Erythroblast (primary cell): ENCODE measurements at places on chromosomes 13 and 19.

GRCh38 chr13:109160887-109161669 is 531.7 kb downstream of the MYO16 start:
- no peak for DNase-seq

DNA sequence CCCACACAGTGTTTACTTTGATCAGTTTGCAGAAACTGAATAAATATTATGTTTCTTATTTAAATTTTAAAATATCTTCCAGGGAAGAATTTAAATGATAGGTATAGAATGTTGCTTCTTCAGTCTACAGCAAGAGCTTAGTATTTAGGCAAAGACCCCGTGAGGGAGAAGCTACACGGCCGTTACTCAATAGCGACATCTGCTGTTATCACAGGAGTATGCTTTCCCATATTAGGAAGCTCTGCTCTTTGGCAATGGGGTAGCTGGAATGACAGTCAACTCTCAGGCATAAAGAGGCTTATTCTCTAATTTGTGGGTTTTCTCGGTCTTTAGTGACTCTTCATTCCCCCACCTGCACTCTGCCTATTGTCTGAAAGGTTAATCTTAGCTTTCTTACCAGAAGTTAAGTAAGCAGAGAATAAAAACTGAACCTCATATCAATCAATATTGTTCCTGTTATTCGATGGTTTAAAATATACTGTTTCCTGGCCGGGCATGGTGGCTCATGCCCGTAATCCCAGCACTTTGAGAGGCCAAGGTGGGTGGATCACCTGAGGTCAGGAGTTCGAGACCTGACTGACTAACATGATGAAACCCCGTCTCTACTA is 13.2 kb upstream of the LHFPL6 start:
- DNase-seq: peak; percentile 72

GRCh38 chr13:52804202-52804641 is 44.2 kb downstream of the PCDH8 start:
- DNase-seq: no peak

- no peak for DNase-seq
Observed at GRCh38 chr19:49581007-49581508, at the start of gene PRRG2. PRRG2 (plus strand) TSS chr19:49581316; CDS start chr19:49583220, 1,904 bp downstream.

- no peak for DNase-seq
Observed at GRCh38 chr13:99191336-99191899, 9.2 kb upstream of the UBAC2 start.

- DNase-seq: no peak
Observed at GRCh38 chr13:74047931-74048600, 86.1 kb downstream of the KLF12 start.

DNA sequence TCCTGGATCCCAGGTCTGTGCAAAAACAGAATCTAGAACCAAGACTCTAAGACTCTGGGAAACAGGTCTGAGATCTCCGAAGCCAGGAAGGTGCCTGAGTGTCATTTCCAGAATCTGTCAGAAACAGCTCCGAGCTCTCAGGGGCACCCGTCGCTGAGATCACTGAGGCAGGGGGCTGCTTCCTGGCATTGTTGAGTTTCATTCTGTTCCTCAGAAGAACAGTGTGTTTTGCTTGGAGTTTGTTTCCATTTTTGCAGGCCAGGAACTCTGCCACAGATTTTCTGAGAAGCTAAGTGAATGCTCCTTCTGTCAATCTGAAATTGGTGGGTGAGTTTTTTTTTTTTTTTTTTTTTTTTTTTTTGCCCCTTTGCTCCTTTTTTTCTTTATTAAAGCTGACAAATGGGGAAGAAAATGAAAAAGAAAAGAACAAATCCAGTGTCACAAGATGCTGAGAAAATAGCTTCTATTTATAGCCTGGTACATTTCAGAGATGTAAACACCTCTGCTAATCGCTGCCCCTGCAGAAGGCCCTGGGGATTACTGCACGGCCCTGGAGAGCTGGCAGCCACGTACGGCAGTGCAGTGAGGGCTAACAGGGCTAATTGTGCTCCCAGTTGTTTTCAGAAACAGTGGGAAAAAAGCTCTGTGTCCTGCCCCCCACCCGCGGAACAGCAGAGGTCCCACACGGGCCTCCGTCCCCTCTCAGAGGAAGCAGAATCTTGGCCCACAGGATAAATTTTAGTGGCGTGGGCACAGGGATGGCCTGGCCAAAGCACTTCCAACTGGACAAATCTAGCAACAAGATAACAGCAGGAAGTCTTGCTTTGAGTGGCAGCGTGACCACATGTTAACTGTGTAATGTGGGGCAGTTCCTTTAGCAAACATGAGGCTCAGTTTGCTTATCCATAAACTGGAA is 237.6 kb upstream of the IRS2 start:
- DNase-seq: no peak

DNA sequence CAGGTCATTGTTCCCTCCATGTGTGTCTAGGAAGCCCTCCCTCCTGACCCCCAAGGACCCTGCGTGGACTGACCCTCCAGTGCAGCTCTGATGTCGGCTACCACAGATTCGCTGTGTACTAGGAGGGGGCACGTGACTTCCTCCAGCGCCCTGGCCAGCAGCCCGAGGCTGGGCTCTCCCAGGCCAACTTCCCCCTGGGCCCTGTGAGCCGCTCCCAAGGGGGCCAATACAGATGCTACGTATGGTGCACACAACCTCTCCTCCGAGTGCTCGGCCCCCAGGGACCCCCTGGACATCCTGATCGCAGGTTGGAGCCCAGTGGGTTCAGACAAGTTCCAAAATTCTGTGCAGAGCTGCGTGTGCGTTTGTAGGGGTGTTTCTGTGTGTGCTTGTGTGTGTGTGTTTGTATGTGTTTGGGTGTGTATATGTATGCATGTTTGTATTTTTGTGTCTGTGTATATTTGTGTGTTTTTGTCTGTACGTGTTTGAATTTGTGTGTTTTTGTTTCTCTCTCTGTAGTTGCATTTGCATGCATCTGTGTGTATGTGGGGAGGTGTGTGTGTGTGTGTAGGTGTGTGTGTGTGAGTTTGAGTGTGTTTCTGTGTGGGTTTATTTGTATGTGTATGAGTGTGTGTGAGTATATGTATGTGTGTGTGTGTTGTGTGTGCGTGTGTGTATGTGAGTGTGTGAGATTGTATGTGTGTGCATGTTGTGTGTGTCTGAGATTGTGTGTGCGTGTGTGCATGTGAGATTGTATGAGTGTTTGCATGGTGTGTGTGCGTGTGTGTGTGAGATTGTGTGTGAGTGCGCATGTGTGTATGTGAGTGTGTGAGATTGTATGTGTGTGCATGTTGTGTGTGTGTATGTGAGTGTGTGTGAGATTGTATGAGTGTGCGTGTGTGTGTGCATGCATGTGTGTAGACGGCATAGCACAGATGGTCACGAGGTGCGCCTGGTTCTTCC is 21.4 kb upstream of the LILRA2 start:
- no peak for DNase-seq

GRCh38 chr19:1884291-1884718 is 991 bp downstream of the ABHD17A start:
- peak; percentile 52 for DNase-seq
